Stimulated activated CD4-positive, alpha-beta T cell treated with anti-CD3 and anti-CD28 coated beads, TNF-alpha, amount 100 ng/mL, for 4 hours (primary cell): ENCODE measurements at places on chromosomes 7 and 10.

DNA sequence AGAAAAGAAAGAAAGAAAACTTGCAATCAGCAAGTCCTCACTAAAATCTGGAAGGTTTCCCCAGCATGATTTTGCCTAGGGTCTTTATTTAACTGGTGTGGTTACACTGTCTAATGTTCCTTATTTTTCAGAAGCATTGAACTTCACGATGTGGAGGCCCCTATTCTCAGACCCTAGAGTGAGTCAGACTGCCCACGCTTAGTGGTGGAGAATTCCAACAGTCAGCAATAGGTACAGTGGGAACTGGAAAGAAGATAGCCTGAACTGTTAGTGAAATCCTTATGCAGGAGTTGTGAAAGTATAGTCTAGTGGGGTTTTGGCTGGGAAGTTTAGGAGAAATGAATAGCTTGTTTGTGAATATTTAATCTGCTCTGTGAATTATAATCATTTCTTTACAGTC, 115.0 kb downstream of the FZD1 start:
- no peak for DNase-seq

- no peak for DNase-seq
Observed at GRCh38 chr7:132680590-132680989, 104.3 kb upstream of the PLXNA4 start.

- no peak for DNase-seq
Observed at GRCh38 chr7:70994176-70994575, 137.8 kb upstream of the GALNT17 start.

DNA sequence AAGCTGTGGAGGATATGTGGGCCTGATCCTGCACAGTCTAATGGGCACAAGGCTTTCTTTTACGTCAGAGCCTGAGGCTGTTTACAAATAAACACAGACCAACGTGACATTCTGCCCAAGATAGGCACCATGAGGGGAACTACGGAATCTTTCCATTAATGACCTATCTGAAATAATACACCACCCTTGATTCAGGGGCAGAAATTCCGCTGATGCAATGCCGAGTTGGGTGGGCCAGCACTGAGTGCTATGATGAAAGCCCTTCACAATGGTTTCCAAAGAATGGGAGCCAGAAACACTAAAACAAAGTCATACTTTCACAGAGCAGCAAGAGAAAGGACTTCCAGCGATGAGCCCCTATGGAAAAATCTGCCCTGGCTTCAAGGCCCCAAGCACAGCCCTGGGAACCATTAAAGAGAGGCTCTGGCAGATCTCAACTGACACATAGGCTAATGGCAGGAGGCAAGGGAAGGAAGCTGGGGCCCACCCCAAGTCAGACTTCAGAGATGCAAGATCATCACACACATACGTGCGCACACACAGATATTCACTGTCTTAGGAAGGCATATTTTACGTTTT, 72.2 kb upstream of the DLX6 start:
- DNase-seq = no peak

- DNase-seq = peak; percentile 17
Observed at GRCh38 chr10:103772096-103772845, 83.1 kb downstream of the SH3PXD2A start.

- no peak for DNase-seq
Observed at GRCh38 chr7:101550641-101551541, 78.2 kb downstream of the MYL10 start.

DNA sequence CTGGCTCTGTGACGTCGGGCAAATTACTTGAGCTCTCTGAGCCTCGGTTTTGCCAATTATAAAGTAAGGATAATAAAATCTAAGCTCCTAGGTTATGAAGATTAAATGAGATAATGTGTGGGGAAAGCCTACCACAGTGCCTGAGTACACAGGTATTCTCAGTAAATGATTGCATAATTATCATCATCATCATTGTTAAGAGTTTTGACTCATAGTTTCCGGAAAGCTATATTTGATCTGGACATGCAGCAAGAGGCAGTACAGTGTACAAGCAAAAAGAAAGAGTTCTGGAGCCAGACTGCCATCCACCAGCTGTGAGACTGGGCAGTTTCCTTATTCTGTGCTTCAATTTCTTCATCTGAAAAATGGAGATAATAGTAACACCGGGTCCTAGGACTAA, 155.6 kb upstream of the YAE1 start:
- DNase-seq = no peak

GRCh38 chr7:22549667-22550513, 49.9 kb upstream of the STEAP1B start:
- DNase-seq = no peak

DNA sequence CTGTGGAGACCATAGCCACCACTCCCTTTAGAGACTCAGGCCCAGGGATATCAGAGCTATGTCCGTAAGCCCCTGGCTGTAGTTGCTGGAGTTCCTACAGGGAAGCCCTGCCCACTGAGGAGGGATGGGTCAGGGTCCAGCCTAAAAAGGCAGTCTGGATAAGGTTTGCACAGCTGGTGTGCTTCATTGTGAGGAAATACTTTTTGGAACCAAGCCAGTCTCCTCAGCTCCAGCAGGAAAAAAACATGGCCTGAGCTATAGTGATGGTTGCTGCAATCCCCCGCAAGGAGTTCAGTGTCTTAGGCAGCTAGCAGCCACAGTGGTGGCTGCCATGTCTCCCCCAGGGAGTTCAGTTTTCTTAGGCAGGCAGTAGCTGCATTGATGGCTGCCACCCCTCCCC, 52.6 kb upstream of the CYP2C8 start:
- DNase-seq = no peak

DNA sequence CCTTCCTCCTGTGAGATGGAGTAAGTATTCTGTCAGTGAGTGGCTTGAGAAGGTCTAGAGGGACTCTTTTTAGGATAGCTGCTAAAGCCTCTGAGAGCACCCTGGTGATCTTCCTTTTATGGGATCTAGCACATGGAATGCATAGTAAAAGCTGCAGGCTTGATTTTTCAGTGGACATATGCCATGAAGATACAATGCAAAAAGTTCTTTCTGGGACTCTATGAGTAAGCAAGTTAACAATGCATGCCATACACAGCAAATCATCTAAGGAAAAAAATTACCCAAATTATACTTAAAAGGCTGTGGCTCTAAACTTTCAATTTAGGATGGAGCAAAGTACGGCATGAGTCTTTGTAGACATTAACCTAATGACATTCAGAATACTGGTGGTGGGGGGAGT, 154.5 kb downstream of the SGMS1 start:
- DNase-seq = no peak

- DNase-seq = no peak
Observed at GRCh38 chr7:101940830-101941229, 123.4 kb downstream of the CUX1 start.

DNA sequence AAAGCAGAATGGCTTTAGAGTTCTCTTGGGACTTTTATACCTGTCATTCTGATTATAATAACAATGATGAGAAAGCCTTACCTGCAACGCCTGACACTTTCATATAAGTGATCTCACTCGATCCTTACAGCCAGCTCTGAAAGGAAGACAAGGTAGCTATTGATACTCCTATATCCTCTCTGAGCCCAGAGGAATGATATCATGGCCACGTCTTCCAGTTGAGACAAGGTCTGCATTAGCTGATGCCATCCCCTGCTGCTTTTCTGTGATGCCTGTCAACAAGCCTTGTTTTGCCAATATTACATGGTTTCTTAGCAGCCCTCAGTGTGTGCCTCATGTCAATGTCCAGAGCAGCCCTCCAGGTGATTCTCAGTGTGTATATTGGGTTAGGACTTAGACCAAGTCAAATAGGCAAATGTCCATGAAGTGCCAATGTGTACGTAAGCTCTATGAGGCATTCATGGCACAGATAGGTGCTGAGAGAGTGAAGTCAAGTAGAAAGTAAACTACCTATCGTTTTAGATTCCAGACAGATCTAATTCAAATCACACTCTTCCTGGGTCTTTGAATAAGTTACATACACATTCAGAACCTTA, 405.9 kb downstream of the ADRA2A start:
- DNase-seq = no peak

DNA sequence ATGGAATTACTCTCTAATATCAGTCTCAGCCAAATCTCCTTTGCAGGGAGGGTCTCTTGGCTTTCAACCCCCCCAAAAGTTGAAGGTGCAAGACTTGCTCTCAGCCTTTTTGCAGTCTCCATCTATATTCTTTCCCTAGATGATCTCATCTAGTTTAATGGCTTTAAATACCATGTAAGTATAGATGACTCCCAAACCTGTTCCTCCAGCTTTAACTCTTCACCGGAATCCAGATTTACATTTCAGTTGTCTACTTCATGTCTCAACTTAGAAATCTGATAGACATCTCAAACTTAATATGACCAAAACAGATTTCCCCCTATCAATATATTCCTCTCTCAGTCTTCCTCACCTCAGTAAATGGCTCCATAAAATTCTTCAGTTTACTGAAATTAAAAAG, 9.9 kb upstream of the TAS2R41 start:
- no peak for DNase-seq

- DNase-seq = no peak
Observed at GRCh38 chr10:85620807-85621206, 745.8 kb downstream of the GRID1 start.

DNA sequence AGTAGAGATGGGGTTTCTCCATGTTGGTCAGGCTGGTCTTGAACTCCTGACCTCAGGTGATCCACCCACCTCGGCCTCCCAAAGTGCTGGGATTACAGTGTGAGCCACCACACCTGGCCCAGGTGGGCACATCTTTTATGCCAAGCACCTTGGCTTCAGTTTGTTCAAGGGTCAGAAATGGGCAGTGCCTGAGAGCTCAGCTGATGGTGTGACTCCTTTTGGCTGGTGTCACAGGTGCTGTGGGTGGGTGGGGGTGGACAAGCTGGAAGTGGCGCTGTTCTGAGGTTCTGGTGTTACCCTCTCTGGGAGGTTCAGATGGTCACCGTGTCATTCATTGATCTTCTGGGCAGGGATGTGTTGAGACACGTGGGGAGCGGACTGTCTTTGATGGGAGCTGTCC, 11.5 kb downstream of the ADCY1 start:
- DNase-seq = no peak

- no peak for DNase-seq
Observed at GRCh38 chr10:54900584-54900983, 99.6 kb upstream of the PCDH15 start.

DNA sequence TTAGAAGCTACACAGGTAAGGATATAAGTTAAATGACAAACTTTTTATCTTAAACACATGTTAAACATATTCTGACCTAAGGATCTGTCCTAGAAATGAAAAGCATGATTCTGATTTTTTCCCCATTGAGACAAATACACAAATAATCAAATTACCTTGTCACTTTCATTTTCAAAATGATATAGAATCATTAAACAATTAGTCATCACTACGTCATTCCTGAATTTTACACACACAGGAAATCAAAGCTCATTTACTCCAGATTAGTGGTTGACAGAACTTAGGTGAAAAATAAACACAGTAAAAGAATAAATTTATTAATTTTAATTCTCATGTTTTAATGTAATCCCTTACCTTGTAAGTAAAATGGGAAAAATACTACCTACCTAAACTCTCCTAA, 89.0 kb downstream of the AASS start:
- DNase-seq = no peak

GRCh38 chr7:76048668-76048988, 722 bp downstream of the MDH2 start:
- no peak for DNase-seq
